ENCODE measurements at places on chromosomes 6 and 20. TPM values are rescaled to one million over a fixed set of nuclear protein-coding genes. Genes with fewer than 3 reads are reported as not detected.

The TFAP2C gene
- 0.56 TPM for total RNA-seq

- no peak for DNase-seq
Measured at GRCh38 chr20:24190905-24191304, 202.3 kb upstream of the GGTLC1 start.

DNA sequence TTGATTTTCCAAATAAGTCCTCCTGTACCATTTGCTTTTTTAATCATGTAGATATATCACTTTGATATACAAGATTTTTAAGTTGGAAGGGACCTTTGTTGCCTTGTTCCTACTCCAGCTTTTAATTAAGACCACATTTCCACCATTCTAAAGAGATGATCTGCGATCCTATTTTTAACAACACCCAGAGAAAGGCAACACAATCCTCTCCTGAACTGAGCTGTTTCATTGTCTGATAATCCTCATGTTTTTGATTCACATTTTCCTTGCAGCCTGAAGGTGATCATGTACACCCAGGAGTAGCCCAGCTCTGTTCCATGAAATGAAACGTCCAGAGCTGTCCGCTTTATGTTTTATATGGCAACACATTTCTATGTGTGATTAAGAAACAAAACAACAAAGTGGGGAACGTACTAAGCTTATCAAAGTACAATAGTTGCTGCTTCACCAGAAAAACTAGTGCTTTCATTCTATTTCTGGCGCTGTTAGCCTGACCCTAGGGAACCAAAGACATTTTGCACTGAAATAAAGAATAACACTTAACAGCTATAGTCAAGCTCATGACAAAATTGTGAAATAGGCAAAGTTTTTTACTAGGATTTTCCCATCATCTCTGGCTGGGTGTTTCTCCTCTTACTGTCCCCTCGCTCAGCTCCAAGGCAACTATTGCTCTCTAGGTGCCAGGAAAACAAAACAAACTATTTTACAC is 22.6 kb upstream of the TRAF3IP2 start:
- DNase-seq, result no peak

DNA sequence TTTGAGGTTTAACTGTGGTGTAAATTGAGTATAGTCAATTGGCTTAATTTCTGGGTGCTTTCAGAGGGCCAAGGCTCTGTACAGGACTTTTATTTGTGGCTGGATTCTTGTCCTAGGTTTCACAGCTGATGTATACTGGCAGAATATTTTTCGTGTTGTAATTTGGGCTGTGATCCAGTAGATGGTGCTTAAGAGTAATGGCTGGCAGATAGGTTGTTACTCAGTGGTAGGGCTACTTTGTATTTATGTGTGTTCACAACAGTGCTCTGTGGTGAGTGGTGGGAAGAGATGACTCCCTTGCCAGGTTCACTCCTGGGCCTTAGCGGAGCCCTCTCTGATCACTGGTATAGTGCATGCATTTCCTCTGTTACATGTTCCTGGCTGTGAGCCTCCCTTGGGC is 34.5 kb upstream of the FERMT1 start:
- no peak for DNase-seq

GRCh38 chr20:13778827-13779226 is 5.9 kb downstream of the ESF1 start:
- DNase-seq, result no peak

The XPO5 gene
- 19.9 TPM for total RNA-seq

- DNase-seq, result peak; percentile 81
Measured at GRCh38 chr20:63626424-63627128, at the start of gene GMEB2. Gene GMEB2, minus strand, starts transcription at chr20:63627101. Its CDS starts 7,704 bp downstream, at chr20:63619397.

- no peak for DNase-seq
Measured at GRCh38 chr6:108576709-108577108, 16.0 kb downstream of the FOXO3 start.

- DNase-seq, result no peak
Measured at GRCh38 chr6:40611434-40611833, 24.3 kb upstream of the LRFN2 start.

Data from left cardiac atrium (tissue), 4 donors.